ENCODE measurements at places on chromosomes 1 and 21.
A peak's percentile ranks its signal among the peaks of the same experiment; 100 is the strongest.

- peak; percentile 43 for DNase-seq
These were observed 643 bp downstream of the CFAP298 start for GRCh38 chr21:32611471-32611997.

DNA sequence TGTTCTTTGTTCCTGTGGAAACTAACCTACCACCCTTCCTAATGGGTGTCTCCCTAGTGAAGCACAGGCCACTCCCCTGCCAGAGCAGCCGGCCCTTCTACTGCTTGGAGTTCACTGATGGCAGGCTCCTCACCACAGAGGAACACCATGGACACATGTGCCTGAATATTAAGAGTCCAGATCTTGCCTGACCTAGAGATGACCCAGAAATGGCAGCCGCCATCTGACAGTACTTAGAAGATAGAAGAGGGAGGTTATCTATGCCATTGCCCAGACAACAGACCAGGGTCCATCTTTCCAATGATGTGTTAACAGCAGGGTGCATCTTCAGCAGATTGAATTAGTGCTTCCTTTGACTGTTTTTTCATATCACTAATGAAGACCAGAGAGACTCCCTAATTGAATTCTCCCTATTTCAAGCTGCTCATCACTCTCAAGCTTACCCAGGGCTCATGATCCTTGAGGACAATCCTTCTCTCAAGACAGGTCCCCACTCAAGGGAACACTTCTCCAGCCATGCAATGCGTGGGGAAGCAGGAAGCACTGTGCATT is 59.8 kb downstream of the PLEKHA6 start:
- DNase-seq: no peak

GRCh38 chr1:238265866-238266265 is 375.1 kb upstream of the ZP4 start:
- no peak for DNase-seq

- no peak for DNase-seq
These were observed 71.9 kb downstream of the HIVEP3 start for GRCh38 chr1:41846625-41847405.

DNA sequence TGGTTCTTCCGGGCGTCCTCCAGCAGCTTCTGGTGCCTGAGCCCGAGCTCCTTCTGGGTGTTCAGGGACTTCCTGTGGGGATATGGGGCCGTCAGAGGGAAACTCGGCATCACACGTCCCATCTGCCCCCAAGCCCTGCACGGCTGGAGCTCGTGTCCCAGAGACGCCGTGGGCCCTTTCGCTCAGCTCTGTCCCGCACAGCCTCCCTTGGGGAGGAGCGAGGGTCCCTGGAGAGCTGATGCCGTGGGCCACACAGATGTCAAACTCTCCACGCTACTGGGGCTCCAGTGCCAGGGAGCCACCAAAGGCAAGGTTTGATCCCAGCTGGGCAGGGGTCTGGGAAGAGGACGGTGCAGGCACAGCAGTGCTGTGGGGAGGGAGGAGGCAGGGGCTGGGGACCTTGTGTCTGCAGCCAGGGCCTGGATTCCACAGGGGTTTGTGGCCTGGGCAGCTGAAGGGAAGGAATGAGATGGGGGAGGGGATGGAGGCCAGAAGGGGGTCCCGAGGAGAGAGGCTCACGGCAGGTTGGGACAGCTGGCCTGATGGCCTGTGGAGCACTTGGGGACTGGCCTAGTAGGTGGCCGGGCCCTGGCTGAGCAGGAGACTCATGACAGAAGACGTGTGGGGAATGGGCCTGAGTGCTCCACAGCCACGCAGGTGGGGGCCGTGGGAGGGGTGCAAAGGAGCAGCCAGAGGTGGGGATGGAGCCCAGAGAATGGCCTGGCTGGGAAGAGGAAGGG is 30.4 kb downstream of the CFAP74 start:
- DNase-seq: no peak

DNA sequence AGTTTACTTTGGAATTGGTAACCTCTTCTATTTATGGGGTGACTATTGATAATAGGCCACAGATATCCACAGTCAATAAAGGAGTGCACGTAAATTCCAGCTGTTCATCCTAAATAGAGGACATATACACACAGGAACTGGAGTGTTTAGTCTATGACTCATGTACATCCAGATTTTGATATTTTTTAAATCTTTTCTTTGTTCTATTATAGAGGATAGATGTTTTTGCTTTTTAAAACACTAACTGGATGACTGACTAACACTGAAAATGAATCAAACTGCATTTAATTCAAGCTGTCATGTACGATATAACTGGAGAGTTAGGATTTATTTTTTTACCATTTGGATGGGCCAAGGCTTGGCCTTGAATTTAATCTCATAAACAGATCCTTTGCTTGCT is 45.9 kb downstream of the RGL1 start:
- no peak for DNase-seq

DNA sequence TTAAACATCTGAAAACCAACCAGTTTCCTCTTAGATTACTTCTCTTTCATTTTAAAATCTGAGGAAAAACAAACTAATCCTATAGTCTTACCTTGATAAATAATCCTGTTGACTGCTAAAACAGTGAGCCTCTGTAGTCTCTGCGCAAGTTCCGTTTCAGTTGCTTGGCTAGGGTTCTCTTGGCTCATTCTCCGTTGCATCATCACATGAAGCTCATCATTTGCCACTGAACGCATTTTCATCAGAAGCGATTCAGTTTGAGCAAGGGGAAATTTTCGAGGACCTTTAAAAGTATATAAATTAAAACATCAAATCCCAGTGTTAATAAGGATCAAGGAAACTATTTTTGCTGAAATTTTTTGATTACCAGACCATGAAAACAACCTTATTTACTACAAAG is 96.7 kb upstream of the GNG4 start:
- no peak for DNase-seq

DNA sequence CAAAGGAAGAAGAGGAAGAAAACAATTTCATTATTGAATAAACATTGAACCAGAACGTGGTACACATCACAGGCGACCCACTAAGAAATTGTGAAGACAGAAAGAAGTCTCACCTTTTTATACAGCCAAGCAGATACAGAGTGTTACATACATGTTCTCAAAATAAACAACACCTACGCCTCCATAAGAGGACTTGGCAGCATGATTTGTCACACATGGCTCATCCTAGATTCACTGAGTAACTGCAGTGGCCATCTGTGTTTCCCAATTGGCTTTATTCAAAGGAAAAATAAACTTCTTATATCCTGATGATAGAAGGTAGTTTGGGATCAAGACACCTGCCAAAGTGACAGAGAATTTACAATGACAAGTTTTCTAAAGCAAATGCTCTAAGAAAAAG is 7.6 kb upstream of the KRTAP19-8 start:
- no peak for DNase-seq

DNA sequence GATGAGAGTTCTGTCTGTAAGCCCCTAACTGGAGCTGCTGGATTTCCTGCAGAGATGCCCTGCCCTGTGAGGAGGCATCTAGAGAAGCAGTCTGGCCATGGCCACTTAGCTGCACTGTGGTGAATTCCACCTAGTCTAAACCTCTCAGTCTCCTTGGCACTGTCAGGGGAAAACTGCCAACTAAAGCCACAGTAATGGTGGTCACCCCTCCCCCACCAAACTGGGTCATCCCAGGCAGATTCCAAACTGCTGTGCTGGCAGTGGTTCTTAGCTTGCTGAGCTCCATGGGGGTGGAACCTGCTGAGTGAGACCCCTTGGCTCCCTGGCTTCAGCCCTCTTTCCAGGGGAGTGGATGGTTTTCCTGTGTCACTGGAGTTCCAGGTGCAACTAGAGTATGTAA is 740.6 kb downstream of the RWDD3 start:
- DNase-seq: no peak

- DNase-seq: no peak
These were observed 45.2 kb downstream of the MAN1A2 start for GRCh38 chr1:117412472-117412871.

DNA sequence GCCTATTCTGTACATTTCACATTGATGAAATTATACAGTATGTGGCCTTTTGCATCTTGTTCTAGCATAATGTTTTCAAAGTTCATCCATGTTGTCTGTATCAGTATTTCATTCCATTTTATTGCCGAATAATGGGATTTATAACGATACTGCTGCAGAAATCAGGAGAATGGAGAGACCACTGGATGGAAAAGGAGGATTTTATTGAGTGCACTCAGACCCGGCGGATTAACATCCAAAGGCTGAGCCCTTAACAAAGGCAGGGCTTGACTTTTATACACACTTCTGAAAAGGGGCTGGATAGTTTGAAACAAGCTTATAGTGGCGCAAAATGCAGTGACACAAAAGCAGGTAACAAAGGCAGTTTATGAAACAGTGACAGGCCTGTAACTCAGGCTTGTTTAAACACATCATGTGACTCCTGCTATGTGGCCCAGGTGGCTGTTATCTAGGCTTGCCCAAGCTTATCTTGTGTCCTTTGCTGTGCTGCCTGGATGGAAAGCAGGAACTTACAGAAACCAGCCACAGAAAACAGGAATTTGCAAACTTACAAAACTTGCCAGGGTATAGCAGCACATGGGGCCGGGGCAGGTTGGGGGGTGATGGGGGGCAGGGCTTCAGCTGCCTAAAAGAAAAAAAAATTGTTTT is 32.8 kb upstream of the KCNJ15 start:
- peak; percentile 18 for DNase-seq

DNA sequence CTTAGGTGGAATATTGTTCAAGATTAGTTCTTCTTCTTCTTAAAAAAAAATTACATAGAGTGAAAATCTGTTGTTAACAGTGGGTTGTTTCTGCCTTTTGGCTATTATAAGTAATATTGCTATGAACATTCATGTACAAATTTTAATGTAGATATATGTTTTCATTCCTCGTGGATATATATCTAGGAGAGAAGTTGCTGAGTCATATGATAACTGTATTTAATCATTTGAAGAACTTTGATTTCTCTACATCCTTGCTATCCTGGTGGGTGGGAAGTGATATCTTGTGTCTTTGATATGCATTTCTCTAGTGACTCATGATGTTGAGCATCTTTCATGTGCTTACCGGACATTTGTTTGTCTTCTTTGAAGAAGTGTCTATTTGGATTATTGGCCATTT is 29.9 kb downstream of the MAST2 start:
- no peak for DNase-seq

- DNase-seq: no peak
These were observed 37.1 kb downstream of the EIF2B3 start for GRCh38 chr1:44949286-44949685.

DNA sequence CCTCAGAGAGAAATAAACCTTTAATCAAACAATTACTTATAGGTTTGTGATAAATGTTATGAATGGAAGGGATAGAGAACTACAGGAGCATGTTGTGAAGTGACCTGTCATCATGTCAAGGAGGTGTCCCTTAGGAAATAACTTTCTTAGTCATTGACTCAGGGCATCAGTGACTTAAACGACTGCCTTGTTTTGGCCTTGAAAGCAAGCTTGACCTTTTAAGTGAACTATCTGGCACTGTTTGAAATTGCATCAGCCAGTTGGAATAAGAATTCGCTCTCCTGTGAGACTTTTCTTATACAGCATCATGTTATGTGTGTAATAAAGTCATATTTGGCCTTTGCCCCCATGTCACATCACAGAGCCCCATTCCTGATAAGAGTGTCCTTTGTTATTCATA is 30.9 kb downstream of the LRRC8B start:
- DNase-seq: no peak

DNA sequence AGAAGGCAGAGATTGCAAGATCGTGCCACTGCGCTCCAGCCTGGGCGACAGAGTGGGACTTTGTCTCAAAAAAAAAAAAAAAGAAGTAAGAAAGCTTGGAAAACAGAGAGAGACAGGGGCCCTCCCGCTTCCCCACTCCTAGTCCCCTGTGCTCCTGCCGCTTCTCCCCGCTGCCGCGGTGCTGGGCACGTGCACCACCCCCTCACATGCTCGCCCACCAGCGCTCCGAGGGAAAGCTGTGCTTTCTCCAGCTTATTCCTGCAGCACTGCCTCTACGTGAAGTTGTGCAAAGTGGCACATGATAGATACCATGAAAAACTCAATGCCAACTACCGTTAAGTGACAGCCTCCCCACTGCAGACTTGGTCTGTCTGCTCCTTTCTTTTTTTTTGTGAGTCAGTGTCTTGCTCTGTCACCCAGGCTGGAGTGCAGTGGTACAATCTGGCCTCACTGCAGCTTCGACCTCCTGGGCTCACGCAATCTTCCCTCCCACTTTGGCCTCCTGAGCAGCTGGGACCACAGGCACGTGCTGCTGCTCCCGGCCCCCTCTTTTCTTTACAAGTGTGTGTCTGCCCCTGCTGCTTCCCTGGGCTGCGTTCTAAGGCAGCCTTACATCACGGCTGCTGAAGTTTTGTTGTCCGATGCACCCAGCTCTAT is 15.4 kb downstream of the SLX9 start:
- DNase-seq: no peak

DNA sequence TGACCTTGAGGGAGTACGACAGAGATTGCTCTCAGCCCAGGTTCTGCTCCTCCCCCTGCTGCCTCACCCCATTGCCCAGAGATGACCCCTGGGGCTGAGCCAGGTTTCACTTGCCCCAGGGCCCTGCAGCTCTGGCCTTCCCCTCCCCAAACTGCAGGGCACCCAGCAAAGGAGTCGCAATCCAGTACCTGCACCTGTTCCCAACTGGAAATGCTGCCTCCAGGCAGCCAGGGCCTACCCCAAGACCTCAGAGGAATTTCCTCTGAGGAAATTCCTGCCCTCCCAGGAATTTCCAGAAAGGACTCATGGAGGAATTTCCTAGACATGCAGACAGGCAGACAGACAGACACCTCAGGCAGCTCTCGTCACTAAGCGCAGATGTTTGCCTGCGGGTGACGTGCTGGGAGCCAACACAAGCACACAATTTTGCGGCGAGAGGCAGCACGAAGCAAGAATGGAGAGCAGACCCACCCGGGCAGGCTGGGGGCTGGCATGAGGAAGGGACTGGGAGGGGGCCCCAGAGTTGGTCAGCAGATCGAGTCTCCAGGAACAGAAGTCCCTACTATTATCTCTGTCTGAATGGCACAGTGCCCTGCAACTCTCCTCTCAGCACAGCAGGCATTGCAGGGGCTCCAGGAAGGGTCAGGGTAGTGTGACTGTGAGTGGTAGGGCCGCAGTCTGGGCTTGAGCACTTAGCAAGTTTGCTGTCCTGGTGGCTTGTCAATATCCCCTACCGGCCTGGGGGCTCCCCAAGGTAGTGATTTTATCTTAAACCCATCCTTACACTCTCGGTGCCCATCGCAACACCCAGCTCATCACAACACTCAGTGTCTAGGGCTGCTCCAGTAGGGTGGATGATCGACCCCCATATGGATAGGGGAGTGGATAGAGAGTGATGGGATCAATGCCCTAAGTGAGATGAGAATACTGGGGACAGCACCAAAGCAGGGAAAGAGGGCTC is 2.9 kb upstream of the EFNA1 start:
- no peak for DNase-seq

GRCh38 chr21:37528150-37528937 is 161.8 kb downstream of the DYRK1A start:
- DNase-seq: no peak

All from activated T-cell treated with anti-CD3 and anti-CD28 coated beads, Interleukin-2, amount 50 U/mL, for 72 hours (primary cell).